Retina (tissue), 1 donor: ENCODE measurements at places on chromosomes 5 and 9.
A peak's percentile ranks its signal among the peaks of the same experiment; 100 is the strongest.

DNA sequence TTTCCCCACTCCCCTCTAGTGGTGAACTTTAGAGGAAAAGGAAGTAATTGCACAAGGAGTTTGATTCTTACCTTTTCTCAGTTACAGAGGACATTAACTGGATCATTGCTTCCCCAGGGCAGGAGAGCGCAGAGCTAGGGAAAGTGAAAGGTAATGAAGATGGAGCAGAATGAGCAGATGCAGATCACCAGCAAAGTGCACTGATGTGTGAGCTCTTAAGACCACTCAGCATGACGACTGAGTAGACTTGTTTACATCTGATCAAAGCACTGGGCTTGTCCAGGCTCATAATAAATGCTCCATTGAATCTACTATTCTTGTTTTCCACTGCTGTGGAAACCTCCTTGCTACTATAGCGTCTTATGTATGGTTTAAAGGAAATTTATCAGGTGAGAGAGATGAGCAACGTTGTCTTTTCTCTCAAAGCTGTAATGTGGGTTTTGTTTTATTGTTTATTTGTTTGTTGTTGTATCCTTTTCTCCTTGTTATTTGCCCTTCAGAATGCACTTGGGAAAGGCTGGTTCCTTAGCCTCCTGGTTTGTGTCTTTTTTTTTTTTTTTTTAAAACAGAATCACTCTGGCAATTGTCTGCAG is 25.3 kb downstream of the SLC22A5 start:
- DNase-seq: peak; percentile 63

GRCh38 chr5:673161-673830 is 19.9 kb downstream of the TPPP start:
- no peak for DNase-seq

DNA sequence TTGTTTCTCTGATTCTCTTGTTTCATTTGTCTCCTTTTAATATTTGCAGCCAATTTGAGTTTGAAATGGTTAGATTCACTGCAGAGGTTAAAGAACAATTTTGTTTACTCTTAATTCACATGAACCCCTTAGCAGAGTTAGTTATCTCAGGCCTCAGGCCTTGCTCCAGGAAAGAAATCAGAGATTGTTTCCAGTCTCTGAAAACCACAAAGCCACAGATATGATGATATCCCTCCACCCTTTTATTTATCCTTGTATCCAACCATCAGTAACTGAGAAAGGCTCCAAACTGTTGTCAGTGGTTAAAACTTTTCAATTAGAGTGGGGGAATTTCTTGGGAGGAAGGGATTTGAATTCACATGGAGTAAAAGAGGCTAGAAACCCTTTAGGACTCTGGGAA is 406.0 kb upstream of the DMAC1 start:
- DNase-seq: no peak

GRCh38 chr9:95032580-95033341 is 284.7 kb downstream of the FANCC start:
- no peak for DNase-seq

- peak; percentile 35 for DNase-seq
Observed at GRCh38 chr5:167764641-167765289, 526.7 kb upstream of the WWC1 start.

GRCh38 chr5:147989239-147989638 is 74.5 kb upstream of the SPINK5 start:
- DNase-seq: no peak

DNA sequence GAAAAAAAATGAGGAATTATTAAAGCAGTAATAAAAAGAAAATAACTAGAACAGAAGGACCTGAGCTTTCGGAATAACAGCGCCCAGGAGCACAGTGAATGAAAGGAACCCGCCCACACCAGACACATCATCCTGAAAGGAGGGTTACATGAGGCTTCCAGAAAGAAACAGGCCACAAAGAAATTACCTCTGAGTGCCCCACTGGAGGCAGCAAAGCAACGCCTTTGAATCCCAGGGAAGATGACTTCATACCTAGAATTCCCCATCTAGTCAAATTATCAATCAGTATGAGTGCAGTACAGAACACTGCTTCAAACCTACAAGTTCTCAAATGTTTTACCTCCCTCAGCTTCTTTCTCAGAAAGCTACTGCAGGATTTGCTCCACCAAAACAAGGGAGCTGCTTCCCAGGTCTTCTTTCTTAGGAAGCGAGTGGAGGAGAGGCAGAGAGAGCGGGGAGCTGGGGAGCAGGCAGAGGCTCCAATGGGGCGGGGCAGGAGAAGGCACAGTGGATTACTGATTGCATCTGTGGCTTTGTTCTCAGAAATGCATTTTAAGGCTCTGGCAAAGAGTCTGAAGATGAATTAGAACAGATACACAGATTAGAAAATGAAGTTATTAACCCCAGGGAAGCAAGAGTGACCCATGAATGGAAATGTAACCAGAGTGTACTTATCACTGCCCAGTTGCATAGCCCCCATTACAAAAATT is 87.1 kb downstream of the SEMA4D start:
- no peak for DNase-seq

- no peak for DNase-seq
Observed at GRCh38 chr5:169988947-169989346, 8.7 kb upstream of the INSYN2B start.

DNA sequence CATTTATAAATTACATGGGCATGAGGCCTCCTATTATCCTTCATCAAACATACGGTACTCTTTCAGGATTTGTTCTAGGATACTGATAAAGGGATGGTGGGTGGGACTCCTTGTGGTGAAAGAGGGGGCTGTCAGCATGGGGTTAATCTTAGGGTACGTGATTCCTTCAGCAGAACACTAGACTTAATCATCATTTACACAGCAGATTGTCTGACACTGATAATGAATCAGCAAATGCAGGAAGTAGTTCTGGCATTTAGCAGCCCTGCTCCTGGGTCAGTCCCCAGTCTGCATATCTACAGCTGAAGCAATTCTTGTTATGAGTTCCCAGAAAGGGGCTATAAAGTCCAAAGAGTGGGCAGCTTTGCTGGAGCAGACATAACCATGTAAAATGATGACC is 384.6 kb downstream of the SPOCK1 start:
- DNase-seq: no peak

- DNase-seq: no peak
Observed at GRCh38 chr9:14782286-14783051, 59.9 kb upstream of the CER1 start.

- DNase-seq: peak; percentile 25
Observed at GRCh38 chr5:59034498-59035186, 451.8 kb downstream of the RAB3C start.

DNA sequence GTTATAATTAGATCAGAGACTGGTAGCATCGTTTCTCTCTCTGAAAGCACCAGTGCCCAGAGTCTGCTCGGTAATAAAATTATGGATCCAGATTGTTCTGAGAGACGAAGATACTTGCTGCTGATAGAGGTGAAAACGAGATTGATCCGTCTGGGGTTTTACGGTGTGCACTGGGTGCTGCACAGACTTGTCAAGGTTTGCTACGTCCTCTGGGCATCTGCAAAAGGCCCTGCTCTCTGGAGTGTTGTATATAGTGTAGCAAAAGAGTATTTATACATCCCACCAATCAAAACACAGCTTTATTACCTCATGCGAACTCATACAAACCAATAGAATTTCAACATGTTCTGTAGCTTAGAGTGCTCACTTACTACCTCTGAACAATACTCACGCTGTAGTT is 219.3 kb downstream of the PBX3 start:
- DNase-seq: no peak

DNA sequence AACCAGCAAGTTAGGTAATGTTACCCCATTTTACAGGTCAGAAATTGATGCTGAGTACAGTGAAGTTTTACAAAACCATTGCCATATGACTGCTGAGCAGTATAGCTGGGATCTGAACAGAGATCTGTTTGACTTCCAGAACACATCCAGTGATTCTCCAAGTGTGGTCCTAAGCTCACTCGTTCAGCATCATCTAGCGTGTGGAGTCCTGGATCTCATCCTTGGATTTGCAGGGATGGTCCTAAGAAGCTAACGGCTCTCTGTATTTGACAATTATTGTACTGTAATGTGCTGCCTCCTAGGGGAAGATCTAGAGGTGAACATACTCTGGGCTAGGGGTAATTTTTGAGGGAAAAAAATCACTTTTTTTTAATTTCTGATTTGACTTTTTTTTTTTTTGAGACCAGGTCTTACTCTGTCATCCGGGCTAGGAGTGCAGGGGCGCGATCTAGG is 1.4 kb downstream of the SLC26A2 start:
- DNase-seq: peak; percentile 19

DNA sequence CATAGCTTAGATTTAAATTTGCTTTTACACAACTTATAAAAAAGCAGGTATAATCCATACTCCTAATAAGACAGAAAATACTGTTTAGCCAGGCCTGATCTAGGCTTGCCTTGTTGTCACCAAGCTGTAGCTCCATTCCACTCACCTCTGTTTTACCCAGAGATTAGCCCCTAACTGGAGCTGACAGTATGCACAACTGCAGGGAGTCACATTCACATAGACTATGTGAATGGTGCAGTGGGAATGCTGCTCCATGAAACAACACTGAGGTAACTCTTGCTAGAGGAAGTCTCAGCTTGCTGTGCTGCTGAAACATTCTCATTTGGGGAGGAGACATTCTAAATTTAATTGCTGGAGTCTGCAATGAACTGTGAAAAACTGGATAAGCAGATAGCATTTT is 209.1 kb downstream of the TMEM232 start:
- peak; percentile 5 for DNase-seq

DNA sequence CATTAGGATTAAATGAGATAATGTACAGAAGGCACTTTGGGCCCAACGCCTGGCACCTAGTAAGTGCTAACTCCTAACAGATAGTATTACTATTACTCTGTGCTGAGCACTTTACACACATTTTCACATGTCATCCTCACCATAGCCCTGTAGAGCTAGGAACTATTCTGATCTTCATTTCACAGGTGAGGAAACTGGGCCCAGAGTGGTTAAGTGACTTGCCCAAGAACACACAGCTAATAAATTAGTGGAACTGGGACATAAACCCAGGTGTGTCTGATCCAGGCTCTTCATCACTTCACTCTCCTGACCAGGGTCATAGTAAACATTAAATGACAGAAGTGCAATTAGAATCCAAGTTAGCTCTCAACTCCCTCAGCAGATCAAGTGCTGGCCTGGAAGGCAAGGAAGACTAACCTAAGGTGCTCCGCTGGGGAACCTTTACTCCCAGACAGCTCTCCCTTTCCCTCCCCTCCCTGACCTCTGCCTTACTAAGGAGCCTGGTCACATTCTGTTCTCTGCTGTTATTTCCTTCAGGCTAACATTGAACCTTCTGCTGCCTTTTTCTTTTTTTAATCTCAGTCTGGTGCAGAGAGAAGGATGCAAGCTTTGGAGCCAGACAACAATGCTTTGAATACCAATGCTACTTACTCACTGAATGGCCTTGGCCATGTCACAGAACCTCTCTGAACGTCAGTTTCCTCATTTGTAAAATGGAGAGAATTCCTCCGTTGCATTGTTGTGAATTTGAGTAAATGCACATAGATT is 4.1 kb upstream of the ADRA1B start:
- no peak for DNase-seq
